Stimulated activated effector memory CD8-positive, alpha-beta T cell treated with anti-CD3 and anti-CD28 coated beads, Interleukin-12 subunit alpha, Interleukin-12 subunit beta, amount 100 ng/mL, for 72 hours (primary cell): ENCODE measurements at places on chromosomes 7 and 10.
A peak's percentile ranks its signal among the peaks of the same experiment; 100 is the strongest.

DNA sequence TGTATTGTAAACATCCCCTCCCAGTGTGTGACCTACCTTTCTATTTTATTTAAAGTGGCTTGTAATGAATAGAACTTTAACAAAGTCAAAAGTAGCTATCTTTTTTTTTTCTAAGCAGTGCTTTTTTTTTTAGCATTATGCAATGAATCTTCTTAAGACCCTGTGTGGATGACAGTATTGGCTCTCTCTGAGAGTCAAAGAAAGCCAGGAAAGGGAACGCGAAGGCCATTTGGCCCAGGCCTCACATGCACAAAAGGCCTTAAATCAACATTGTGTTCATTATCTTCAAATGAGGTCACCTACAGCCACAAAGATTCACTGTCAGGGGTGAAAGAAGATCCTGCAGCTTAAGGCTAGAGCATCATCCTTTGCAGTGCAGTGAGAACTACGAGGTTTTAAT, 721.5 kb downstream of the GRID1 start:
- DNase-seq: no peak

- DNase-seq: no peak
Observed at GRCh38 chr10:101588879-101589278, 758 bp downstream of the DPCD start.

DNA sequence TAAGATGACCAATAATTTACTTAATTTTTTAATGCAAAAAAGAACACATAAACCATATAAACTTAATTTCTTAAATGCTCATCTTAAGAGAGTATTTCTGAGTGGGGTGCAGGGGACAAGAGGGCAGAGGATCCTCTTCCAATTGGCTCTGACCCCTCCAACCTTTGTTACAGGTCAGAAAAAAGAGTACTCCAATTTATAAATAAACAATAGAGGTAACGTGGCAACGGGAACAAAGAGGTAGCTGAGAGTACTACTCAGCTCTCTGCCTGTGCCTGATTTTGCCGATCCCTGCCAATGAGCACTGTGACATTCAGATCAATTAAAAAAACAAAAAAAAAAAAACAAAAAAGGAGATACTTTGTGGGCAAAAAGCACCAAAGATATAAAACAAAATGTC, 307.9 kb downstream of the PARD3 start:
- DNase-seq: no peak

DNA sequence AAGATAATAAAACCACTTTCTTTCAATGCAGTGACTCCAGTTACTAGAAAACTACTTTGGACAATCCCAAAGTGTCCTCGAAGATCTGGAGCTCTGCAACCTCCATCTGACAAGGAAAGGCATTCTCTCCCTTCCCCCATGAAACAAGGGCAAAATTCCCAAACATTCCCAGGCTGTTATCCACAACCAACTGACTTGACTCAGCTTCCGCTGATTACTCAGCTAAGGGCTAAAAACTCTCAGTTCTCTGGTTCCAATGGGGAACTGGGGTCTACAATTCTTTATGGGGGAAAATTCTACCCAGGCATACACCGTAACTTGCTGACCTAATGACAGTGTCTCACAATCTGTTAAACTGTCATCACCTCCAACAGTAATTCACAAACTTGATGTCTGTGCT, 48.4 kb downstream of the SFMBT2 start:
- no peak for DNase-seq

GRCh38 chr7:40918701-40919271, 784.0 kb downstream of the SUGCT start:
- no peak for DNase-seq

- DNase-seq: no peak
Observed at GRCh38 chr10:123492016-123492415, 174.1 kb upstream of the GPR26 start.

GRCh38 chr7:151346470-151346769, 4.8 kb downstream of the NUB1 start:
- DNase-seq: no peak

DNA sequence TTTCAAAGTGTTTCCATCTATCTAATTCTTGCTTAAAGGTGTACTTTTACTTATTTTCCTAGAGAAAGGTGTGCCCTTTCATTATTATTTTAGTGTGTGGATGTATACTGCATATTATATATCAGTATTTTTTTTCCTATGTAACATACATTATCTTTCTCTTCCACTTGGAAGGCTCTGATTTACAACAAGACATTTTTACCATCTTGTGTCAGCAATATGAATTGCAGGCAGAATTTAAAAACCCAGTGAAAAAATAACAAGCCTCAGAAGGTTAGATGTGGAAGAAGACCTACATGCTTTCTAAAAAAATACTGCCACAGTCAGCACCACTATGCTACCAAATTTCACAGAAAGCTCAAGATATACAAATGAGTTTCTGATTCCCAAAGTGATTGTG, 327.7 kb upstream of the STEAP1 start:
- no peak for DNase-seq

GRCh38 chr10:123200531-123200930, 46.3 kb downstream of the BUB3 start:
- DNase-seq: no peak

- no peak for DNase-seq
Observed at GRCh38 chr7:1540776-1541271, 10.3 kb downstream of the MAFK start.

DNA sequence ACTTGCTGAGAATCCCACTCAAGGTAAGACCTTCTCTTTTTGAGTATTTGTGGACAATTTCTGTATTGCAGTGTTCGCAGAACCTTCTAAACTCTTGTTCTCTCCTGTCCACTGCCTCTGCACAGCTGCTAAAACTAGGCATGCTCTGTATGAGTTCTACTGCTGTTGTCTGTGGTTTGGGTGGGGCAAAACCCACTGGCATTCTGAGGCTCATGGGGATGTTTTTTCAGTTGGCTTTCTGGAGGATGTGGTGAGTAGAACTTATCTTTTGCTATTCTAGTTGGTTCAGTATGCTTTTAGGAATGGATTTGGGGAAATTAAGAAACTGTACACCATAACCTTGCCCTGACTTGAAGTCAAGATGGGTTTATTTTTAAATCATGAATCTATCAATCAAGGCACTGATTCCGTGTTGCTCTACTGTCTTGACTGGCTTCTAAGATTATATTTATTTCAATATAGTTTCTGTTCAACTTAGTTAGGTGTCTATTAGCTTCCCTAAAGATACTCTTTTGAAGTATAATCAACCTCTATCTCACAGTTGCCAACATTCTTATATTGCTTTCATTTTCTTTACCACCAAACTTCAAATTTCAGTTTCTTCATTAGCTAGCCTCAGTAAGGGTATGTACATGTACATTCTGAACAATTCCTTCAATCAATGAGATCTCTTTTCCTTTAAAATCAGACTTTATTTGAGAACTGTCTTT, 25.0 kb upstream of the C1GALT1 start:
- peak; percentile 55 for DNase-seq

DNA sequence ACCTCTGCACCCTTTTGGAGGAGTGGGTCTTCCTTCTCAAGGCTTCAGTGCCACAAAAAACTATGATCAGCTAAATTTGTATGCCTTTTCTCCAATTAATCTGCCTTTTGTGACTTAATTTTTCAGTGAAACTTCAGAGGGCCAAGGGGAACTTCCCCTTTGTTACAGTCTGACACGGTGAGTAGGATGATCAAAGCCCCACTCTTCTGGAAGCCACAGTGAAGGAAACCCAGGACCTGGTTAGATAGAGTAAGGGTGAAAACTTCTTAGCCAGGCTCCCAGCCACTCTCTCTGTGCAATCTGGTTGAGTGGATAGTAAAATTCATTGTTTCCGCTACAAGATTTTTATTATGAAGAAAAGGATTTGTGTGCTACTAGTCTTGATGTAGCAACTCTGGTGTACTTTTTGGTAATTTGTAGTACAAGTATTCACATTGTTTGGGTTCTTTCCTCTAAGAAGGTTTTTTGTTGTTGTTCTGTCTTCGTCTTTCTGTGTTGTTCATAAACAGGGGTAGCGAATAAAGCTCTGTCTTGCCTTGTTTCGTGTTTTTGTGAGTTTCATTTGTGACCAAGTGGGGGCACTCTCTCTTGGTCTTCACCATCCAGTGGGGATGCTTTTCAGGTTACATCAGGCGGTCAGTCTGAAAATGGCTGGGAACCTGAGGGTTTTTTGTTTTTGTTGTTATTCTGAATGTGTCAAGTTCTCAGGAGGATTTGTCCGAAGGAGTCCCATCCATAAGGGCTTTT, 268.5 kb upstream of the NPSR1 start:
- no peak for DNase-seq

- DNase-seq: no peak
Observed at GRCh38 chr7:68613897-68614296, 984.4 kb upstream of the AUTS2 start.

GRCh38 chr10:3723766-3724165, 61.2 kb downstream of the KLF6 start:
- no peak for DNase-seq

DNA sequence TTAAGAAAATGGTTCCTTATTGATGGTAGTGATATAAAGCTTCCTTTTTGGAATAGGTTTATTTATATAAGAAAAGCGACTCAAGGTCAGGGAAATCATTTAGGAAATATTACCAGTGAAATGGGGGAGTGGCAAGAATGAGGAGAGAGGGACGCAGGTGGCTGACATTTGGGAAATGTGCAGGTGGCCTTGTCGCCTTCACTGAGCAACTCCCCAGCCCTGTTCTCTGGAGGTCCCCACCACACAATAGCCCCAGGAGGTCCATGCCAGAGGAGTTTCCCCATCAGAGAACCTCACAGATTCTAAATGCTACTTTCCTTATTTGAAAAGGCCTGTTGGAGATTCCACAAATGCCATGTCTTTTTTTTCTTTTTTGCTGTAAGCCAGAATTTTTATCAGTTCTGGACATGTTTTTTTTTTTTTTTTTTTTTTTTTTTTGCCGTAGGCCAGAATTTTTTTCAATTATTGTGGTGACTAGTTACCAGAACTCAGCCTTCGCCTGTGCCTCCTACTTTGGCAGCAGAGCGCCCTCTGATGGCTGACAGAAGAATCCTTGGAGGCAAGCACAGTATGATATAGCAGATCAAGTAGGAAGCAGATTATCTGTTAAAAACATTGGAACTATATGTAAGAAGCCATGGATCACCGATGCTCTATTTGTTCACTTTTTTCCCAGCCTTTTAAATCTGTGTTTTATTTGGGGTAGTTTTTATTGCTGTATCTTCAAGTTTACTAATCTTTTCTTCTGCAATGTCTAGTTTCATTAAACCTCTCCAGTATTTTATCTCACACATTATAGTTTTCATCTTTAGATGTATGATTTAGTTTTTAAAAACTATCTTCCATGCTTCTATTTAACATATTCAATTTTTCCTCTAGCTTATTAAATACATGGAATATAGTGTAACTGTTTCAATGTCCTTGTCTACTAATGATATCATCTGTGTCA, 18.6 kb downstream of the OPALIN start:
- DNase-seq: peak; percentile 29

DNA sequence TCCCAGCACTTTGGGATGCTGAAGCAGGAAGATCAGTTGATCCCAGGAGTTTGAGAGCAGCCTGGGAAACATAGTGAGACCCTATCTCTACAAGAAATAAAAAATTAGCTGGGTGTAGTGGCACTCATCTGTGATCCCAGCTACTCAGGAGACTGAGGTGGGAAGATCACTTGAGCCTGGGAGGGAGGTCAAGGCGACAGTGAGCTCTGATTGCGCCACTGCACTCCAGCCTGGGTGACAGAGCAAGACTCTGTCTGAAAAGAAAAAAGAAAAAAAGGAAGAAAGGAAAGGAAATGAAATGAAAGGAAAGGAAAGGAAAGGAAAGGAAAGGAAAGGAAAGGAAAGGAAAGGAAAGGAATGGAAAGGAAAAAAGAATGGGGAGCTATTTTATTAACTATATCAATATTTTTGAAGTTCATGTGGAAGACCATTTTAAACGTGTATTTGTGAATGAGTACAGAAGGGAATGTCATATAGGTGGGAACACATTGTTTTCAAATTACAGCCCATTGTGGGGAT, 7.1 kb upstream of the IFIT2 start:
- no peak for DNase-seq

DNA sequence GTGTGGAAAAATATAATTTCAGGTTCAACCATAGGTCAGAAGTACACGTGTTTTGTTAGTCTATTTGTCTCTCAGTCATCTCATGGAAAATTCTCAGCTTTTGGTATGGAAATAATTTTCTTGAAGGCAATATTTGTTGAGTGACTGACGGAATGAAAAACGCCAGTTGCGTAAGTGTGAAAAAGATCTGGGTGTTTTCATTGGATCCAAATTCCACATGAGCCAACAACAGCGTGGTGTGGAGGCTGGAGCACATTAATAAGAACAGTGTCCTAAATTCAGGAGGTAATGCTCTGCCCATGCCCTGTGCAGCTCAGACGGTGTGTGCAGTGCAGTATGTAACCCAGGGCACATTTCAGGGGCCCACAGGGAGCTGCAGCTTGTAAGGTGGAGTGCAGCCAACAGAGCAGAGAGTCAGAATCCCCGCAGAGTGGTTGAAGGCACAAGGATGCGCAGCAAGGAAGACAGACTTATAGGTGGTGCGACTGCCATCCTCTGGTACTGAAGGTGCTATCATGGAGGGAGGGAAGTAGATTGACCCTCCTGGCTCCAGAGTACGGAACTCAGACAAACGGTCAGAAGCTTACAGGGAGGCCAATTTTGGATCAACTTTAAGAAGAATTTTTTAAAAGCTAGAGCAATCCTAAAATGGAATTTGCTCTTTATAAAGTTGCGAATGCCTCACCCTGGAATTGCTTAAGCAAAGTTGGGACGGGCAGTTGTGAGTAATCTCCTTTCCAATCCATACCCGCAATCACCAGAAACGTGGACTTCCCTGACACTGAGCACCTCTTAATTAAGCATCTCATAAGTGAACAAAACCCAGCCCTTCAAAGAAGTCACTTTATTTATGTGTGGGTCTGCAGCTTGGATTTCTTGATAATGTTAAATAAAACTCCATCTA, 38.0 kb downstream of the EGFR start:
- DNase-seq: no peak

DNA sequence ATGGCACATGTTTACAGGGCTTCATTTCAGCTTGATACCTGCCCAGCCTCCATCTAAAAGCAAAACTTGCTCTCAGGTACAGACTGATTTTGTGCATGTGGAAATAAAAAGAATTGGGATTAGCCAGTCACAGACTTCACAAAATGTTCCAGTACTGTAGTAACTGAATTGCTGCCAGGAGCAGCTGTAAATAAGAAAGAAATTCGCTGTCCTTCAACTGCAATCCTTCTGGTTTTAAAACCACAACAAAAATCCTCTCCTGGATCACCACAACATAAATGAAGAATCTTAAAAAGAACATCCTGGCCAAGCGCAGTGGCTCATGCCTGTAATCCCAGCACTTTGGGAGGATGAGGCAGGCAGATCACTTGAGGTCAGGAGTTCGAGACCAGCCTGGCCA, 3.9 kb upstream of the MIOS start:
- no peak for DNase-seq

- DNase-seq: peak; percentile 15
Observed at GRCh38 chr10:114631666-114632417, 26.2 kb downstream of the ABLIM1 start.
